PC-9 (cell line): ENCODE measurements at places on chromosomes 1 and 21. TPM values are rescaled to one million over a fixed set of nuclear protein-coding genes. Genes with fewer than 3 reads are reported as not detected.

IL10 gene
- total RNA-seq: not detected in 2 replicates

PLEKHG5 gene
- total RNA-seq: 11.3 and 12.6 TPM in 2 replicates

SPRR2F gene
- total RNA-seq: not detected in 2 replicates

CACHD1 gene
- 3.1 and 3.8 TPM in 2 replicates for total RNA-seq

HCRTR1 gene
- total RNA-seq: not detected in 2 replicates

TFF3 gene
- total RNA-seq: not detected in 2 replicates

F3 gene
- 335 and 434 TPM in 2 replicates for total RNA-seq

MMEL1 gene
- 2.7 and 4.9 TPM in 2 replicates for total RNA-seq

CFH gene
- 3.8 and 4.0 TPM in 2 replicates for total RNA-seq

CYP4Z1 gene
- not detected in 2 replicates for total RNA-seq
